Central memory CD4-positive, alpha-beta T cell (primary cell): ENCODE measurements at places on chromosomes 6 and 20.

GRCh38 chr6:165090242-165090641 lies 219.2 kb downstream of the C6orf118 start:
- DNase-seq: no peak

DNA sequence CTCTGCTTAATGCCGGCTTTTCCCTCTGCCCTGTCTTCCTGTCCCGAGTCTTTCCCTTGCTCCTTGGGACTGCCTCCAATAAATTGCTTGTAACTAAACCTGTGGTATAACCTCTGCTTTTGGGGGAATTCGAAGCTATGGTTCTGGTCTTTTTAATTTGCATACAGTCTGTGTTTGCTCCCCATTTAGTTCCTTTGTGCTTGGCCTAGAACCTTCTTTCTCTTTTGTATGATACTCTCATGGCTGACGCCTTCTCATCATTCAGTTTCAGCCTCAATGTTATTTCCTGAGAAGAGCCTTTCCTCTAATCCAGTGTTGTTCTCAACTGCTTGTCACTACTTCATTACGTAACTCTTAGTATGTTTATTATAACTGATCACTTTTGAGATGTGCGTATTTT lies 248.0 kb downstream of the PHF3 start:
- DNase-seq: no peak

DNA sequence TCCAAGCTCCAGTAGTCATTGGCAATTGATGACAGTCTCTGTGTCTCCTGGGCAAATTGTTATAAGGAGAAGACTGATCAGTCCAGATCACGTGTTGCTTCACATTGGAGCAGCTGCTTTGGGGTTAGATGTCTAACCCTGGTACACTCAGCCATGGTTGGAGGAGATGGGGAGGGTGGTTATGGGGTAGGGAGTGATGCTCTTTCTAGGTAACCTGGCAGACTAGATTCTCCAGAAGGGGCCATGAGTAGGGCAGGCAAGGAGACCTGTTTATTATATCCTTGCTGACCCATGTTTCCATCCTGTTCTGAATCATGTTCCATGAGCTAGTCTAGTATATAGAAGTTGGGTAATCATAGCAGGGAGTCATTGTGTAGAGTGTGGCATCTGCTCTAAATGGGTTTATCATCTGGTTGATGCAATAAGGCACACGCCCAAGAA lies 50.8 kb upstream of the BACH2 start:
- no peak for DNase-seq

DNA sequence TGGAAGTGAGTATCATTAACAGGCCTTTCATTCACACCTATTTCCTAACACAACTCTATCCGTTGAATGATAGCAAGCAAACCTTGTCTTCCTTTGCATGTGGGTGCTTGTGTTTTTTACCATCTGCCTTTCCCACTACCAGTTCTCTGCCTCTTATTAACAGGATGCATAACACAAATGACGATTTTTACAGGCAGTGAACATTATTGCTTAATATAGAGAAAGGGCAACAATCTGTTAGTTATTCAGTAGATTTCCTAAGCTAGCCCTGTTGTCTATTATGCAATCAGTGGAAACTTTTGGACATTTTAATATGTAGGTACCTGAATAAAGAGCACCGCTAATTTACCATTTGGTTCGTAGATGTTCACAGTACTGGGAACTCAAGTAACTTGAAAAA lies 348.8 kb upstream of the PLCB4 start:
- no peak for DNase-seq

DNA sequence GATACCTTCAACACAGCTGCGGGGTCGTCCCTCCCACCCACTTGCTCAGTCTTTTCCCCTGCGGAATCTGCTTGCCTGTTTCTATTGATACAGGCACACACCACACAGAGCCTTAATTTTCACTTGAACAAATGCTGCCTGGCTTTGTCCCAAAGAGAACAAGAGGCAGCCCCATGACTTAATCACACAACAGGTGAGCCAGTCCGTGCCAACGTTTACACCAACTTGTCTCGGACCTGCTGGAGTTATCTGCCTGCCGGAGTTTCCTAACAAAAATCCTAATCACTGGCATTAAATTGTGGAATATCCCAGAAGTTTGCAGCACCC lies 186.8 kb upstream of the RREB1 start:
- no peak for DNase-seq
